Cardiac septum (tissue), 1 donor: ENCODE measurements at places on chromosomes 4 and X. TPM values are rescaled to one million over a fixed set of nuclear protein-coding genes. Genes with fewer than 3 reads are reported as not detected.

- no peak for DNase-seq
Observed at GRCh38 chr4:38785901-38786402, 3.2 kb upstream of the TLR10 start.

DNA sequence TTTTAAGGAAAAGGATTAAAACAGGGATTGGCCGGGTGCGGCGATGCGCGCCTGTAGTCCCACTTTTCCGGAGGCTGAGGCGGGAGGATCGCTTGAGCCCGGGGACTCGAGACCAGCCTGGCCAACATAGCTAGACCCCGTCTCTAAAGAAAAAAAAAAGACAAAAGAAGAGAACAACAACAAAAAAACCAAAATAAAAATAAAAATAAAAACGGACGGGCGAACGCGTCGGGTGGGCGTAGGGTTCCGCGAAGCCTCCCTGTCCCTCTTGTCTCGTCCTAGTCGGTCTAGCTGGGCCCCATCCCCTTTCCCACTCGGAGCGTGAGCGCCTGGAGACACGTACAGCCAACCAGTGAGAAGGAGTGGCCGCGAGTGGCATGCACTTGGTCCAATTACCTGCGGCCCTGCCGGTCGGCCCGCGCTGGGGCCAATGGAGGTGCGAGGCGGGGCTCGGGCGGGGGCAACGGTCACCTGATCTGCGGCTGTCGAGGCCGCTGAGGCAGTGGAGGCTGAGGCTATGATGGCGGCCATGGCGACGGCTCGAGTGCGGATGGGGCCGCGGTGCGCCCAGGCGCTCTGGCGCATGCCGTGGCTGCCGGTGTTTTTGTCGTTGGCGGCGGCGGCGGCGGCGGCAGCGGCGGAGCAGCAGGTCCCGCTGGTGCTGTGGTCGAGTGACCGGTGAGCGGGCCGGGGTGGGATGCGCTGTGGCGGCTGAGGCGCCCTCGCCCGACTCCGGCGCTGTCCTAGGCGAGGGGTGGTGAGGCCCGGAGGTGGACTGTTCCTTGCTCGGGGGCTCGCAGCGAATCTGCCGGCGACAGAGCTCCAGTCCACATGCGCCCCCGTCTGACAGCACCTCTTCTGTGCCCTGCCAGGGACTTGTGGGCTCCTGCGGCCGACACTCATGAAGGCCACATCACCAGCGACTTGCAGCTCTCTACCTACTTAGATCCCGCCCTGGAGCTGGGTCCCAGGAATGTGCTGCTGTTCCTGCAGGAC lies at the start of gene ATP6AP1:
Gene ATP6AP1, plus strand, starts transcription at position 502 of the 996 bp plus-strand sequence. Its CDS starts 16 bp downstream, at position 518.
- DNase-seq = peak; percentile 96

Gene ETDA
- total RNA-seq = not detected

DNA sequence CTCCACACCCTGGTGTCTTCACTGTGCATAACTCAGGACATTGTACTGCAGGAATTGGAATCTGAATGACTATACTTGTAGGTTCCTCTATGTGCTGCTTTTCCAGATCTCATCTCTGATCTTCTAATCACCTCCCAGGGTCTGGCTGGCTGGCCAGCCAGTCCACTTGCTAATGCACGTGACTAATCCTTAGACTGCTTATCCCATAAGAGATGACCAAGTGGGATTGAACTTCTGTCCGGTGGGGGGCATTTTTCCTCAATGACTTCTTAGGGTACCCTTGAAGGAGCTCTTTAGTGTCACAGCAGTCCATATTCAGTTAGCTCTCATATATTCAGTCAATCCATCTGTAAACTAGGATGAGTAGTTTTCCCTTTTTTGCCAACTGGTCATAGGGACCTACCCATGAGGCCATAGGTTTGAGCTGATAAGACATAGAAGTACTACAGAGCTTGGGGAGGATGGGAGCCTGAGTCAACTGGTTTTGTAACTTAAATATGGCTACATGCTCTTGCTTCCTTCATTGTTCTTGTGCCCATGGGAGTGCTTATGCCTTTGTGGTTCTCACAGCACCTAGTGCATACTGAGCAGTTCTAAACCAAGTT lies 71.9 kb upstream of the WDR1 start:
- no peak for DNase-seq
